ENCODE measurements at places on chromosomes 12 and 14.

GRCh38 chr12:122956035-122956434 lies 10.2 kb downstream of the ABCB9 start:
- peak; percentile 18 for DNase-seq

GRCh38 chr14:58638231-58639197 lies 752 bp downstream of the DACT1 start:
- DNase-seq, result peak; percentile 72

GRCh38 chr14:22819151-22819988 lies 4.1 kb upstream of the SLC7A7 start:
- DNase-seq, result peak; percentile 73

GRCh38 chr12:131943876-131944275 lies 5.9 kb upstream of the EP400 start:
- no peak for DNase-seq

Data from Right ventricle myocardium inferior (tissue), 1 donor.